ENCODE measurements at places on chromosomes 3 and 15.

- DNase-seq = no peak
These were observed 1.8 kb upstream of the CTDSPL start for GRCh38 chr3:37859908-37860199.

DNA sequence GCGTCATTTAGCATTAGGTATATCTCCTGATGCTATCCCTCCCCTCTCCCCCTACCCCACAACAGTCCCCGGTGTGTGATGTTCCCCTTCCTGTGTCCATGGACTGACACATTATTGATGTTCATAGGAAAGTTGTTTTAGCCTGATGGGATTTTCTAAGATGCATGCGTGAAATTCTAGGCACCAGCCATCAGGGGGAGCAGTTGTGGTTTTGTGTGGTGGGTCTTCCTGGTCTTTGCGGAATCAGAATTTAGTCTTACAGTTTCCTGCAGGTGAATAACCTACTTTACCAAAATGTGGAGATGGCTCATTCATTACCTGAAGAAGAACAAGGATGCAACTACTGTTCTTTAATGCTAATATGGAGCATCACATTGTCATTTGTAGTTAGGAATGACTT lies 455.0 kb upstream of the THBS1 start:
- peak; percentile 79 for DNase-seq

- DNase-seq = no peak
These were observed 127.2 kb downstream of the SLCO3A1 start for GRCh38 chr15:91980502-91981267.

DNA sequence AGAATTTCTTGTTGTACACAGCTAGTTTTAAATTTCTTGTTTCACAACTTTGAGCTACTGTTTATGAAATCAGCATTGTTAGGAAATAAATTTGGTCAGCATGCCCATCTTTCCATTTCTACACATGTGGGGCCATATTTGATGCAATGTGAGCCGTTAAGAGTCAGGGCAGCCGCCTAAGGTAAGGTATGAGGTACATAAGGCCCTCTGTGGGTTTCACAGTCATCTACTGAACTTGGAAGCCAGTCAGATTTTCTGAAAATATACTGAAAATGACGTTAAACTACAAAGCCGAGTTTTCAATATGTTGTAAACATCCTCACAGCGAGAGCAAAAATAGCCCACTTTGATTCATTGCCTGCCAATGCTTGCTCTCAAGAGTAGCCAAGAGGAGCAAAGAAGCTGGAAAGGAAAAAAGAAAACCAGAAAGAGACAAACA lies 94.7 kb upstream of the PDZRN3 start:
- DNase-seq = peak; percentile 64

DNA sequence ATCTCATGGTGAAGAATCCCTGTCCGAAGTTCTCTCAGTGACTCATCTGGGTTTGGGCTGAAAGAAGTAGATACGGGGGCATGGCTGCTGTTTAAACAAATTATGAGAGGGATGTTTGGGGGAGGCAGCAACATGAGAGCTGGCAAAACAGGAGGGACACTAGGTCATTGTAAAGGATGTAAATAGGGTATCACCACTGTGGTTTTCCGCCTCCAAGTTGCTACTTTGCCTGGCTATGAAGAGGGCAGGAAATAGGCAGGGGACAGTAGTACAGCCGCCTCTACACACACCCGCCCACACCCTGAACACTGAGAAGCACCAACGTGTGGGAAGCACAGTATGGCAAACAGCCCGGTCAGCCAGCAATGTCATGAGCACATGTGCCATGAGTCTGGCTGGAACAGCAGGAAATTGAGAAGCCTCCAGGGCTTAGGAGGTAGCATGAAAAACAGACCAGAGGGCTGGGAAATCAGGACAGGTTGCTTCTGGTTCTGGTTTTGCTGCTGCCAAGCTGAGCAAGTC lies 17.1 kb downstream of the HEXA start:
- peak; percentile 39 for DNase-seq

DNA sequence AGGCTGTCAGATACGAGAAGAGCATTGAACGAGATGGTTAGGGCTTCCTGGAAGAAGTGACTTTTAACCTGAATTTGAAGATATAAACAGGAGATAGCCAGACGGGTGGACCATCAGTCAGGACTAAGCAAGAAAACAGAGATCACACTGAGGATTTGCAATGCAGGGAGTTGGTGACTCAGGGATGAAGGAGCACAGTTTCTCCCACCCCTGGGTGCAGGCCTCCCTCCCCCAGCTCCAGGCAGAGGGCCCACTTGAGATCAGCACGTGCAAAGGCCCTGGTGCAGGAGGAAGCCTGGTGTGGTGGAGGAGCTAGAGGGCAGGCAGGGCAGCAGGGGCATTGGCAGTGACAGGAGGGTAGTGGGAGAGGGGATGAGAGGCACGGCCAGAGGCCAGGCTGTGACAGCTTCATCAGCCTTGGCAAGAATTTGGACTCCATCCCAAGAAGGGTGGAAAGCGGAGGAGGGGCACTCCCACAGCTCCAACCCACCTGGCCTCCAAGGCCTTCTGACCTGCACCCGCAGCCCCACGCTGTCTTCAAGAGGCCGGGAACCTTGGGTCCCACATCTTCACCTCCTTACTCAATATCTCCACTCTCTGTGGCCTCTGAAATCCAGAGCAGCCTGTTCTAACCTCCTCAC lies 8.7 kb upstream of the PCSK6 start:
- DNase-seq = no peak
